ENCODE measurements at places on chromosomes 1 and 21.

- no peak for DNase-seq
Observed at GRCh38 chr1:81873946-81874345, 73.2 kb downstream of the ADGRL2 start.

GRCh38 chr1:32181563-32181962, 2.1 kb downstream of the TXLNA start:
- DNase-seq = no peak

DNA sequence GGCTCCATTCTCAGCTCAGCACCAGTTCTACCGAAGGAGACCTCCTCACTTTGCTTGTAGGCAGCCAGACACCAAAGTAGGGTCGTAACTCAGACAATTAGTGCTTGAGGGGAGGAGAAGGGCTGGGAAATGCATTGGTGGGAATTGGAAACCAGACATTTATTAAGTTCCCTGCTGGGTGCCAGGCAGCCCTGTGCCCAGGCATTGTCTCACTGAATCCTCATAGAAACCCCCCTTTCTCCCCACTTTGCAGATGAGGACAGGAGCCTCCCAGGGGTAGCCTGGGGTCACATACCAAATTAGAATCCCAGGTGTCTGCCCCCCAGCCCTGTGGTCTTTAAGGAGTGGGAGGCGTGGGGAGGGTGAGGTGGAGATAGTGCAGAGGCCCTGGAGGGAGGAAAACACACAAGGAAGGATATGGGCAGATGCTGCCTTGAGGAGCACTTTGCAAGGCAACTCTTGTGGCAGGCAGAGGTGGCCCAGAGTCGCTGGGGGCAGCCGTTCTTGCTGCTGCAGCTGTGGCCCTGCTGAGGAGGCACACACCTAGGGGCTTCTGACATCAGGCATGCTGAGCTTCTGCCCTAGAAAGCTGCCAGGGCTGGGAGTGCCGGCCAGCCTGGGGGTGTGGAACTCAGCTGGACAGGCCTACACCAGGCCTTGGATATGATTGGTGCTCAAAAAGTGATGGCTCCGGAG, 29.4 kb downstream of the CDK18 start:
- no peak for DNase-seq

DNA sequence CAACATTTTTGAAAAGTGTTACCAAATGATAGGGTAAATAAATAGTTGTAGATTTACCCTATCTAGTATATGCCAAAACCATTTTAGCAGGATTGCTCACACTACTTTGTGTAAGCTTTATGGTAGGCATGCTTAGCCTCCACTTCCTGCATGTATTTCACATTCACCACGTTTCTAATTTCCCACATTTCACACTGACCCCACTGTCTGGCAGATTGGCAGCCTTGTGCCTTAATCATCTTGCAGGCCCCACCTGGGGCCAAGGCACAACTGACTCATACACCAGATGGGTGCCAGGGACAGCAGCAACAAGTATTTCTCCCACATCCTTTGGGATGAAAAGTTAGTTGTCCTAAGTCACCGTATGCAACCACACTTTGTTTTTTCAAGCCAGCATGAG, 21.2 kb upstream of the CENPF start:
- no peak for DNase-seq

GRCh38 chr1:93798291-93798690, 80.7 kb downstream of the DNTTIP2 start:
- no peak for DNase-seq

GRCh38 chr1:116115476-116116439, 4.6 kb downstream of the MAB21L3 start:
- DNase-seq = no peak

- DNase-seq = no peak
Observed at GRCh38 chr1:50973875-50974617, 4.0 kb downstream of the CDKN2C start.

DNA sequence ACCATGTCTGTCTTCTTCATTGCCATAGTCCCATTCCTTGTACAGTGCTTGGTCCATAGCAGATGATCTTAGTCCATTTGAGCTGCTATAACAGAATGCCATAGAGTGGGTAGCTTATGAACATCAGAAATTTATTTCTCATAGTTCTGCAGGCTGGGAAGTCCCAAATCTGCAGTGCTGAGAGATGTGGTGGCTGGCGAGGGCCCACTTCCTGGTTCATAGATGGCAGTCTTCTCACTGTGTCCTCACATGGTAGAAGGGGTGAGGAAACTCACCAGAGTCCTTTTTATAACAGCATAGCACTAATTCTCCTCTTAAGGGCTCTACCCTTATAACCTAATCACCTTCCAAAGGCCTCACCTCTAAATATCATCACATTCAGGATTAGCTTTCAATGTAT, 23.1 kb upstream of the RAP1A start:
- DNase-seq = no peak

DNA sequence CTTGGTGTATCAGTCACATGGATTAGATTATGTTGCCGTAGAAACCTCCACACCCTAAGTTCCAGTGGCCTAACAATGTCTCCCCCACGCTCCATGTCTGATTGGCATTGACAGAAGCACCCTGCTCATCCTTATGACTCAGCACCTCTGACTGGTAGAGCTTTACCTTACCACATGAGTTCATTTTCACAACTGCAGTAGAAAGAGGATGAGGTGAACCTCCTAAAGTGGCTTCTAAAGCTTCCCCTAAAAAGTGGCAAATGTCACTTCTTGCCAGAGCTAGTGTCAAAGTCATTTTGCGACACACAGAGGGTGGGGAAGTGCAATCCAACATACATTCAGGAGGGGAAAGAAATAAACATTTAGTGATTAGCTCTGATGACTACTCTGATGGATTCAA, 30.6 kb upstream of the LYPD8 start:
- no peak for DNase-seq

DNA sequence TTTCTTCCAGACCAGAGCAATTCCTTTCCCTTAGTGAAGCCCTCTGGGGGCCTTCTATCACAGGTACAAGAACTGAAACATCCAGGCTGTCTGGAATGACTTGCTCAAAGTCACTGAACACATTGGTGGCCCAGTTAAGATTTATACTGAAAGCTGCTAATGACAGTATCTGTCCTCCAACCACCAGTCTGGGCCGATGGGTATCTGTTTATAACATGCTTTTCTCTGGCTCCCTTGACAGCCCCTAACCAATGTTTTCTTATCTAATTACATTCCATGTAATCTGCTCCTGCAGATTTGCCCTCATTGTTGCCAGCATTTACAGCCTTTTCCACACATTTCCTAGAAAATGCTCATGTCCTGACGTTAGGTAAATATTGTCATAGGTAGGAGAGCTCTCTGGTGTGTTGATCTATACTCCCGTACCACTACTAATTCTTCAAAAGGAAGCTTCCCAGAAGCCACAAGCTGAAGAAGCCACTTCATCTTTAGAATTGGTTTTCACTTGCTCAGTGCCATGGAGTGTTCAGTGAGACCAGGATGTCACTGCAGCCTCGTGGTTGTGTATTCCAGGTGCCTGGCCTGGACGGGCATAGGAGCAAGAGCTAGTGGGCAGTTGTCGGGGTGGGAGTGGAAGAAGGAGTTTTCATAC, 163.9 kb downstream of the TSEN15 start:
- DNase-seq = no peak
